ENCODE measurements at places on chromosomes 3 and 15.

GRCh38 chr3:123740391-123740822 lies 143.7 kb downstream of the MYLK start:
- no peak for DNase-seq

DNA sequence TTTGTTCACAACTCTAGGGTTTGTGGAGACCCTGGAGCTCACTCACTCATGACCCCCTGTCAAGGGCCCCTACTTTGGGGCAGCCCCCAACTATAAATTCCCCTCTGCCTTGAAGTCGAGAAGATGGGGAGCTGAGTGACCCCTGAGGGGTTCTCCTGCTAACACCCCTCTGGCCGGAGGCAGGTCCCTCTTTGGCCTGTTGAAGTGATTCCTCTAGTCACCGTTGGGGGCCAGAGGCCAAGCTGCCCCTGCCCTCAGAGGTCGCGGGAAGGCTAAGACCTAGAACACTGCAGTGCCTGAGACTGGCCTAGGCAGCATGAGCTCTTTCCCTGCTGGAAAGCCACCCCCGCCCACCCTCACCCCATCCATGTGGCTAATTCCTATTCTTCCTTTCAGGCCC lies 15.4 kb upstream of the SKOR1 start:
- no peak for DNase-seq

GRCh38 chr3:190012314-190012782 lies 108.3 kb downstream of the P3H2 start:
- peak; percentile 90 for DNase-seq

DNA sequence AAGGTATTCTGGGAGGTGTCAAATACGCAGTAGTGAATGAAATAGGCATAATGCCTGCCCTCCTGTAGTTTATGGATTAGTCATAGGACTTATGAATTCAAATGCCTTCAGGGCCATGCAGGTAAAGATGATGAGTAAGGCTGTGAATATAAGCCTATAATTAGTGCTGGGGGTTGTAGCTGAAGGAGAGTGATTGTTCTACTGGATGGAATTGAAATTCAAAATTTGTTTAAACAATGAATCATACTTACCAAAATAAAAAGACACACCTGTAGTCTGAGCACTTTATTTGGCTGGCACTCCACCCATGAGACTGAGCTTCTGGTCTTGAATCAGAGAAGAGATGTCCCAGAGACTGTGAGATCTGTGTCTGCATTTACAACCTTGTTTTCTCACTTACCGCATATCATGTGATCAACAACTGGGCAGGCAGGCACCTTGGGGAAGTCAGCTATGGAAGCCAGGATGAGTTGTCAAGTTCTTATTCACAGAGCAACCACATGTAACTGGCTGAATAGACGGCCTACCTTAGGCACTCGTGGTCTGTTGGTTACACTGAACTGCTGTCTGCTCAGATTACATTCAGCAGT lies 291.8 kb downstream of the NAALADL2 start:
- no peak for DNase-seq

- DNase-seq, result no peak
These were observed 2.9 kb downstream of the TRA2B start for GRCh38 chr3:185934767-185935464.
